ENCODE measurements at places on chromosomes 16 and 17.

DNA sequence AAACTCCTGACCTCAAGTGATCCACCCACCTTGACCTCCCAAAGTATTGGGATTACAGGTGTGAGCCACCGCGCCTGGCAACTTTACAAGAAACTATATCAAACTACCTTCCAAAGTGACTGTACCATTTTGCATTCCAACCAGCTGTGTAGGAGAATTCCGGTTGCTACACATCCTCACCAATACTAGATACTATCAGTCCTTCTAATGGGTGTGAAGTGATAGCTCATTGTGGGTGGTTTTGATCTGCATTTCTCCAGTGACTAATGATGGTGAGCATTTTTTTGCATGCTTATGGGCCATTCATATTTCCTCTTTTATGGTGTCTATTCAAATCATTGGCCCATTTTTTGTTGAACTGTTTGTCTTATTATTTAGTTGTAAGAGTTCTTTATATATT lies 37.7 kb downstream of the SCNN1B start:
- DNase-seq: no peak

DNA sequence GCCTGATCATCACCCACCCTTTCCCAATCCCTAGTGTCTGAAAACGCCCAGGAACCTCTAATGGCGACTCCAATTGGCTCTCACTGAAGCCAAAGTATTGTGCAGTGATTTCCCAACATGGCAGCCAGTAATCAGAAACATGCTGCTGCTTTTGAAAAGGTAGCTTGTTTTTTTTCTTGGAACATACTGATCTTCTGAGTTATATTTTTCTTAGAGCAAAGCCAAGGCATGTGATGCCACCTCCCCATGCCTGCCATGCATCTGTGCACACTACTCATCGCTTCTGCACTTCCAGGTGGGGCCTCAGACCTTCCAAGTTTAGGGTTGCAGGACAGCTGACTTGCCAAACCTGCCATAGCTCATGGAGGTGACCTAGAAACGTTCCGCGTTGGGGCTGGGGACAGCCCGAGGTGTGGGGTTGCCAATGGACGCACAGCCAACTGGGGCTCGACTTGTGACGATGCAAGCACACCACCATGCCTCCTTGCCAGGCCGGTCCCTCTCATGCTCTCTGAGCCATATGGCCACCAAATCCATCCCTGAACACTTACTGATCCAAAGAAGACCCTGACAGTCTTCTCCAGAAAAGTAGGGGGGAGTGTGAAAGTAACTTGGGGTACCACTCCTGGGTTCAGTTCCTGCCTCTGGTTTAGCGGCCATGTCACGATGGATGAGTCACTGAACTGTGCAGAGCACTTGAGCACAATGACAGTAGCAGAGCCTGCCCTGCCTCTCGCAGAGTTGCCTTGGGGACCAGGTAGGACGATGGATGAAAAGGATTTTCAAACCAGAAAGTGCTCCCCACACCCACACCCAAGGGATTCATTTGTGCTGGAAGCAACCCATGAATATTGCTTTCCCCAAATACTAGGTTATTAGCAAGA lies 155.7 kb downstream of the CCDC182 start:
- DNase-seq: no peak

DNA sequence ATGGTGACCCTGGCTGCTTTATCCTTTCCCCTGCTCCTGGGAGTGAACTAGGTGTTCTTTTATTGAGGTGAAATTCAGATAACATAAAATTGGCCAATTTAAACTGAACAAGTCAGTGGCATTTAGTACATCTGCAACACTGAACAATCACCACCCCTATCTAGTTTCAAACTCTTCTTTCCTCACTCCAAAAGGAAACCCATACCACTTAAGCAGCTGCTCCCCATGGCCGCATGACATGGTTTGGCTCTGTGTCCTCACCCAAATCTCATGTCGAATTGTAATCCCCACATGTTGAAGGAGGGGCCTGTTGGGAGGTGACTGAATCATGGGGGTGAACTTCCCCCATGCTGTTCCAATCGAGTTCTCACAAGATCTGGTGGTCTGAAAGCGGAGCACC lies 154.1 kb downstream of the STX8 start:
- DNase-seq: no peak

DNA sequence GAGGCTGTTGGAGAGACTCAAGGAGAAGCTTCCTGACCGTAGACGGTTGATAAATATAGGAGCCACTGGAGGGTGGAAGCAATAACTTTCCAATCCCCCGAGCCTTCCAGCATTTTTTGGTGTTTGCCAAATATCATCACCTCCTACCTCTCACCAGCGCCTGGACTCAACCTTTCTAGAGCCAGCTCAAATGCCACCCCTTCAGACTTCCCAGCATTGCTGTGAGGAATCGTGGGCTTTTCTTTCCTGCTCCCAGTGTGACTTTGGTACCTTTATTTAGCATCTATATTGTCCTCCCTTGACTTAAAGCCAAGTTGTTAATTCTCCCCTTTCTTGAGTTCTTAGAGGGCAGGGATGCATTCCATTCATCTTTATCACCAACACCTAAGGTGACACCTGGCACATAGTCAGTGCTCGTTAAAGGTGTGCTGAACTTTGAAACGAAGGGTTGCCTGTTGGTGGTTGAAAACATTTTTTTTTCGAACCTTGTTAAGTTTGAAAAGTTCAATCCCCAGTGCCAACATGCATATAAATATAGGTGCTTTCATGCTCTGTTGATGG lies 35.3 kb upstream of the CCR7 start:
- no peak for DNase-seq

DNA sequence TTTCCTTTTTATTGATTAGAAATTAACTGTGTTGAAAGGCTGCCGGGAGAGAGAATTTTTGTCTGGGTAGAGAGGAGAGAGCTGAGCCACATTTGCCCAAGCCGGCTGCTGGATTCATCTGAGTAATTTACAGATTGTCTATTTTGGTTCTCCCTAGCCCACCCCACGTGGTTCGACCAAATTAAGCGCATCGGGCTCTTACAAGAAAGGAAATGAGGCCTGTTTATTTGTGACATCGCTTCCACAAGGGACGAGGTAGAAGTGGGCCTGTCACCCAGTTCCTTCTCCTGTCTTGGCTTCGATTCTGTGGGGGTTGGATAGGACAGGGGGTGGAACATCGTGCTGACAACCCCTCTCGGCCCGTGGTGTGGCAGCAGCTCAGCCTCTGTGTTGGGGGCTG lies 42.9 kb downstream of the SYT17 start:
- DNase-seq: no peak

- no peak for DNase-seq
Measured at GRCh38 chr16:54165912-54166865, 120.4 kb downstream of the IRX3 start.

- DNase-seq: no peak
Measured at GRCh38 chr17:40105861-40106759, 5.7 kb upstream of the NR1D1 start.

DNA sequence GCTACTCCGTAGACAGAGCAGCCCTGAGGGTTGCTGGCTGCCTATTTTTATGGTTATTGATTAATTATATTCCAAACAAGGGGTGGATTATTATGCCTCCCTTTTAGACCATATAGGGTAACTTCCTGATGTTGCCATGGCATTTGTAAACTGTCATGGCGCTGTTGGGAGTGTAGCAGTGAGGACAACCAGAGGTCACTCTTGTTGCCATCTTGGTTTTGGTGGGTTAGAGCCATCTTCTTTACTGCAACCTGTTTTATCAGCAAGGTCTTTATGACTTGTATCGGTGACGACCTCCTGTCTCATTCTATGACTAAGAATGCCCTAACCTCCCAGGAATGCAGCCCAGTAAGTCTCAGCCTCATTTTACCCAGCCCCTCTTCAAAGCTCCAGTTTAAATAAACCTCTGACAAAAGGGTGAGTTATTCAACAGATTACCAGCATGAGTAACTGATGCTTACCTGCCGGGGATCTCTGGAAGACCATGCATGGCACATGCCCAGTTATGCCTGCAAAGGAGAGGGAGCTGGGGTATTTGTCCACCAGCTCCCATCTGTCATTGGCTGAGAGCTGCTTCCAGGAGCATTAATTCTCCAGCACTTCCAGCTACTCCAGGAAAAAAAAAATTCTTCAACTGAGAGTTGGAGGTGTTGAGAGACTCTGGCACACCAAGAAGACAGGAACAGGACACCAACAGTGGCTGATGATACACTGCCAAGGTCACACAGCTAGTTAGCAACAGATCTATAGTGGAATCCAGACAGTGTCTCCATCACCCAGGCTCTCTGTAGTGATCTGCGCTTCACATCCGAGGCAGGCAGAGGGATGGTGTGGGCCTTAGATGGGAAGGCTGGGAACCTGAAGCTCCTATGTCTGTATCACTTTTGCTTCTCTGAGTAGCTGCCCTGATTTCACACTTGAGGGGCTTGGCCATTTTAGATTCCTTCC lies 36.6 kb upstream of the IL21R start:
- no peak for DNase-seq

- peak; percentile 55 for DNase-seq
Measured at GRCh38 chr16:56610017-56610608, 1.7 kb downstream of the MT2A start.

- DNase-seq: no peak
Measured at GRCh38 chr17:53218723-53219122, 604.0 kb upstream of the KIF2B start.

GRCh38 chr16:4003576-4003975 lies 112.7 kb downstream of the ADCY9 start:
- no peak for DNase-seq

- no peak for DNase-seq
Measured at GRCh38 chr16:21611556-21612384, 12.4 kb downstream of the METTL9 start.

DNA sequence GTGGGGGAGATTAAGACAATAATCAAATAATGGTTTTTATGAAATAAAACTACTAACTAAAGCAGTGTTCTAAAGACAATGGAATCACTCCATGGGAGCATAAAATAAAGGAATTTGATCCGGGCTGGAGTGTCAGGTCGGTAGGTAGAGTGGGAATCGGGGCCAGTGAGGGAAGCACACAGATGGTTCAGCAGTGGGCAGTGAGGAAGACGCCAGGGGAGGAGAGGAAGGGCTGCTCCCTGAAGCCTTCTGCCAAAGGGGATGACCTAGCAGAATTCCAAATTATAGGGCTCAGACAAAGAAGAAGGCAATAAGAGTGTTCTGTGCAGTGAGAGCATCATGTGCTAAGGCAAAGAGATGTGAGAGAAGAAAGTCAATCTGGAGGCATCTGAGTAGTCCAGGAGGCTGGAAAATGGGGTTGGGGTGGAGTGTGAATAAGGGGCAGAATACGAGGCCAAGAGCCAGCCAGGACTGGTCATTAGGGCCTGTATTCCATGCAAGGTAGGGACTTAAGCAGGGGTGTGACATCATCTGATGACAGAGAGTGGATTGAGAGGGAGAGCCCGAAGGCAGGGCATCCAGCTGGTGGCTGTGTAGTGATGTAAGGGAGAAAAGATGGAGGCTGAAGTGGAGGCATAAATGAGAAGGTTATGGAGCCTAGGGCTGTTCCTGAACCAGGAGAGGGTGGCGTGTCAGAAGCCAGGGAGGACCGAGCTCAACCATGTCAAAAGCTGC lies 137.6 kb downstream of the COPRS start:
- no peak for DNase-seq

DNA sequence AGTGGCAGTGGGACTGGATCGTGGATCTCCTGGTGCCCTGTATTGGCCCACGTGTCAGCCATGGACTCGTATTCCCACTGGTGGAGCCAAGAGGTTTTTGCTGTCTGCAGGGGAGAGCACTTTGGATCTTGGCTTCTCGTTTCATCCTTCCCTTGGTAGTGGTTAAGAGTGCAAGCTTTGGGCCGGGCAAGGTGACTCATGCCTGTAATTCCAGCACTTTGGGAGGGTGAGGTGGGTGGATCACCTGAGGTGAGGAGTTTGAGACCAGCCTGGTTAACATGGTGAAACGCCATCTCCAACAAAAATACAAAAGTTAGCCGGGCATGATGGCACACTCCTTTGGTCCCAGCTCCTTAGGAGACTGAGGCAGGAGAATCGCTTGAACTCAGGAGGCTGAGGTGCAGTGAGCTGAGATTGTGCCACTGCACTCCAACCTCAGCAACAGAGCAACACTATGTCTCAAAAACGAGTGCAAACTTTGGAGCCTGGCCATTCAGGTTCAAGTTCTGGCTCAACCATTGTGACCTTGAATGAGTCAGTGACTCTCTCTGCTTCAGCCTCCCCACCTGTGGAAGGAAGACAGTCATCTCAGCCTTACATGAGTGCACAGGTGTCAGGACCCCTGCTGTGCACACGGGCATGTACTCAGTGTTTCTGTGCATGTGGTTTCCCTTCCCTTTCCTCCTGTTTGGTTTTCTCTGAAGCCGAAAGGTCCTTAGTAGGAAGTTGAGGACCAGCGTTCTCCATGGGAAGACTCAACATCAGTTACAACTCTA lies 57.4 kb downstream of the PLCG2 start:
- no peak for DNase-seq

DNA sequence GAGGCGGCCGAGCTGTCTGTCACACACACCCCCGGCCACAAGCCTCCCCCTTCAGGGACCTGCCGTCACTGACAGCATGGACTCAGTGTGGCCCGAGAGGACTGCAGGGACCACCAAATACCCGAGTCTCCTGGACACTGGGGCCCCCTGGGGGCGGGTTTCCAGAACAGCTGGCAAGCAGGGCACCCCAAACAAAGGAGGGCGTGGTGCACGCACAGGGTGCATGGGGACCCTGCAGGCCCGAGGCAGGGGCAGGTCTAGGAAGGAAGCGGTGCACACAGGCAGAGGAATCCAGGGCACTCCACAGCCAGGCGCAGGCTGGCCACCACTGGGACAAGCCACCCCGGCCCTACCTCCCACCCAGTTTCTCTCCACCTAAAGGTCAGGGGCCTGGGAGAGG lies 28.7 kb upstream of the ENPP7 start:
- no peak for DNase-seq

- DNase-seq: no peak
Measured at GRCh38 chr17:43790311-43790940, 10.2 kb downstream of the CFAP97D1 start.

DNA sequence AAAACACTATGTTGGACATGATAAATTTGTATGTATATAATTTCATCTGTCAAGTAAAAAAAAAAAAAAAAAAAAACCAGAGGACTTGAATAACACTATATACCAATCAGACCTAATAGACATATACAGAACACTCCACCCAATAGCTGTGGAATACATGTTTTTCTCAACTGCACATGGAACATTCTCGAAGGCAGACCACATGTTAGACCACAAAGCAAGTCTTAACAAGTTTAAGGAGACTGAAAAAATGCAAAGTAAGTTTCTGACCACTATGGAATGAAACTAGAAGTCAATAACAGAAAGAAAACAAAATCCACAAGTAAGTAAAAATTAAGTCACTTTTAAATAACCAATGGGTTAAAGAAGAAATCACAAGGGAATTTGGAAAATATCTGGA lies 8.4 kb upstream of the CNTNAP4 start:
- DNase-seq: no peak

DNA sequence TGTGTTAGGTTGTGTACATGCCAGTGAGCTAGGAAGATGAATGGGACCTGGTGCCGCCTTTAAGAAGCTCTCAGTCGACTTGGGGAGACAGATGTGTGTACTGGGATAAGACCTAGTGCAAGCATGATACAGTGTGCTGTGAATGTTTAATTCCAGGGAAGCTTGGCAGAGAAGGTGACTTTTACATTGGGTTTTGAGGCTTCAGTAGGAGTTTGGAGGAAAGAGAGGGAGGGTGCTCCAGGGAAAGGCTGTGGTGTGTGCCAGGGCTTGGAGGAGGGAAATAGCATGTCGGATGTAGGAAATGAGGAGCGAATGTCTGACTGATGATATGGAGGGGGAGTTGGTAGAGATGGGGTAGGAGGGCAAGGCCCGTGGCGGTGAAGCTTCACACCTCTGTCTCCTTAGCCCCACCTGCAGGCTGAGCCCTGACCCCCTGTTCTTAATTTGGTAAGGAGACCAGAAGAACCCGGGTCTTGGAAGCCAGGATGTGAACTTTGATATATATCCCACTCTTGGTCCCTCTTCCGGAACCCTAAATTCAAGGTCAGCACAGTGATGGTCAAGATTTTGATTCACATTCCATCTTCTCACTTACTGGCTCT lies 76.6 kb downstream of the PLCG2 start:
- DNase-seq: no peak
